Stimulated activated naive CD4-positive, alpha-beta T cell treated with Interleukin-2 at 50 U/mL for 16 hours (primary cell): ENCODE measurements at places on chromosomes 5 and 9.

DNA sequence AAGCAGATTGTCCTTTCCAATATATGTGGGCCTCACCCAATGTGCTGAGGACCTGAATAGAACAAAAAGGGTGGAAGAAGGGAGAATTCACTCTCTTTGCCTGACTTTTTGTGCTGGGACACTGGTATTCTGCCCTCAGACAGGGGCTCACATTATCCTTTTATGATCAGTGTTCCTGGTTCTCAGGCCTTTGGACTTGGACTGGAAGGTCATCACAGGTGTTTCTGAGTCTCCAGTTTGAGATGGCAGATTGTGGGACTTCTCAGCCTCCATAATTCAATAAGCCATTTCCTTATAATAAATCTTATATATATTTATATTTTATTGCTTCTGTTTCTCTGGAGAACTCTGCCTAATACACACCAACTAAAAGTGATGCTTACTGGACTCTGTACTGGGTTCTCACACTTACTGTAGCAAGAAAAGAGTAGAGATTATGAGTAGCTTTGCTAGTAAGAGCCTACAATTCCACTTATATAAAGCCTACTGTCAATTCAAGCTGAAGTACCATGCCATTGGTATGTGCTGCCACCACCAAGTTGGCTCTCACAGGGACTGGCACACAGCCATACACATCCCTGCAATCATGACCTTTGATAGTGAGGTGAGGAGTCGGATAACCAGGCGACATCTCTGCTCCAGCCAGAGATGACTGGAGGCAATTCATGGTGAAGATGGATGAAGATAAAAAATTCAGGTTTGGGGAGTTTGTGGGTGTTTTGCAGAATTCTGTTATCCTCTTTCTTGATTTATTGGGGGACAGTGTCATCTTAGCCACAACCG, 130.7 kb upstream of the NR3C1 start:
- DNase-seq = no peak

DNA sequence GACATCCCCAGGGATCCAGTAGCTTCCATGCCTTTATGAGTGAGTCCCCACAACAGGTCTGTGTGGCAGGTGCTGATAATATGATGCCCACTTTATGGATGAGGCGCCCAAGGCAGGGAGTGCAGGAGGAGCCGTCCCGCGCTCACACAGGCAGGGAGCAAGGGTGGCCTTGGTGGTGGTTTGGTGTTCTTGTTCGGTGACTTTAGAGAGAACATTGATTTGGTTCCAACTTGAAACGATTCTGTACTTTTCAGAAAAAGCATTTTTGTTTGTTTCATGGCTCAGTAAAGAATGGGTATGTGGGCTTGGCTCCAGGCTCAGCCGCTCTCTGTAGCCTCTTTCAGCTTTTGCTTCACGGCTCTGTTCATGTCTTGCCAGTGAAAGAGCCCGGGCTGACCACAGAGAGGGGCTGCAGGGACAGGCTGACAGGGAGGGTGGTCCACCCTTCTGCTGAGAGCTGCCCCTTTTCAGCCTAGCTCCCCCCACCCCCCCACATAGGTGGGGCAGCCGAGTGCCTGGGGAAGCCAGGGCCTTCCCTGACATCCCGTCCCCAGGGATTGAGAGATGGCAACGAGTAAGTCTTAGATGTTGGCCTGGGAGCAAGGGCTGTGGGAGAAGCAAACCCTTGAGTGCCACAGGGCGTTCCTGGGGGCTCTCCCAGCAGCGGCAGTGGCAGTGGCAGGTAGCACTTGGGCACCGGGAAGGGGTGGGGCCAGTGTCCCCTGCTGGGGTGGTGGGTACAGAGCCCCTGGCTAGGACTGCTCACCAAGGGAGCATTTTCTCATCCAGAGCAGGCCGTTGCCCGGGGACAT, 28.0 kb downstream of the NCS1 start:
- DNase-seq = no peak

- no peak for DNase-seq
Observed at GRCh38 chr5:53327811-53328334, 152.6 kb upstream of the FST start.

- DNase-seq = no peak
Observed at GRCh38 chr5:10400831-10401230, 40.8 kb upstream of the ROPN1L start.

- DNase-seq = no peak
Observed at GRCh38 chr9:133666387-133666786, 30.2 kb downstream of the DBH start.

DNA sequence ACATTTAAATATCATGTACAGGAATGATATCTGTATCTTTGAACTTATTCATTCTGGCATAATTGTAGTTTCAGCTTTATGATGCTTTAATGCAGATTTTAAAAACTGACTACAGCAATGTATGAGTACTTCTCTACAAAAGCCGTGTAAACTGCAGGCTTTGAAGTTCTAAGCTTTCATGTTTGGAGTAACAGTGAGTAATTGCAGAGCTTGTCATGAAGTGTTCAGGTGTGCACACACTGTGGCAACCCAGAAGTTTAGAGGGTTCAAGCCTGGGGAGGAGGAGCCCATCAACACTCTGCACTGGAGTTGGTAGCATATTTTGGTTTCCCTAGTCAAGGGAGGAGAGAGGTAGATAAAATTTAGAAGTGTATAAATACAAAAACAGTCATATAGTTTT, 130.9 kb downstream of the CD180 start:
- DNase-seq = no peak

- DNase-seq = no peak
Observed at GRCh38 chr5:107215611-107216010, 455.1 kb downstream of the EFNA5 start.

DNA sequence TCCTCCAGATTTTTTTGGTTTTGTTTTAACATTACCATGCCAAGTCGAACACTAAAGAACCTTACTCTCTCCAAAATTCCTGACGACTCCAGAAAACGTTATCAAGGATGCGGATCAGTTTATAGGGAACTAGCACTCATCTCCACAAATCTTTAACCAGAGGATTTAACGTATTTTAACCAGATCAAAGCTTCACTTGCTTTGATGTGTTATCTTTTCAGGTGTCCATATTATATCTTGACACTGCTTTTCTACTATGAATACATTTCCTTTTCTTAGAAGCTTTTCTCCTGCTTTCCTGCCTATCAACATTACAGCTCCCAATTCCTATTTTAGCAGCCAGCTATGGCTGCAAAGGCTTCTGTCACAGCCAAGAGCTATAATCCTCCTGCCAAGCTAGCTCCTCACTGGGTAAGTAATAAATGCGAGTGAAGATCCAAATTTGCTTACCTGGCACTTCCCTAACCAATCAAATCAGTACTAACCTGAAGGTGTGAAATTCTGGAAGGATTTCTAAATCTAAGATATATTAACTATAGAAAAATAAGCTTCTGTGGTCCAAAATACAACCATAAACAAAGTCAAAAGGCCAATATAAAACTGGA, 60.2 kb downstream of the CDC14B start:
- no peak for DNase-seq

DNA sequence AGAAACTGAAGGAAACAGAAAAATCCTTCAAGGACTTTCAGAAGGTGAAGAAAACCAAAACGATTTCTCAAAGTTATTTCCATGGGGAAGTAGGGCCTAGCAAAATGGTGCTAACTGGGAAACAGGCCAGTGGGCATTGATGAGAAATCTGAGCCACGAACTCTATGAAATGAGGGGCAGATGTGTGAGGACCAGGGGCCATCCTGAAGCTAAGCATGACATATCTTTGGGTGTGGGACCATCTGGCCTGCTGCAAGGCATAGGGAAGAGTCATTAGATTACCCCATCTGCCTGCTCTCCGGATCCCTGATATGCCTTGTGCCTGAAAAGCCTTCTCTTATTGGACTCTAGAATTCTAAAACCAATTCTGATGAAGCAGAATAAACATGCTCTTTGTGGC, 143.8 kb downstream of the PALM2AKAP2 start:
- no peak for DNase-seq

- no peak for DNase-seq
Observed at GRCh38 chr5:44646016-44646415, 162.7 kb upstream of the MRPS30 start.

GRCh38 chr9:125119643-125120286, 23.6 kb downstream of the SCAI start:
- DNase-seq = no peak

DNA sequence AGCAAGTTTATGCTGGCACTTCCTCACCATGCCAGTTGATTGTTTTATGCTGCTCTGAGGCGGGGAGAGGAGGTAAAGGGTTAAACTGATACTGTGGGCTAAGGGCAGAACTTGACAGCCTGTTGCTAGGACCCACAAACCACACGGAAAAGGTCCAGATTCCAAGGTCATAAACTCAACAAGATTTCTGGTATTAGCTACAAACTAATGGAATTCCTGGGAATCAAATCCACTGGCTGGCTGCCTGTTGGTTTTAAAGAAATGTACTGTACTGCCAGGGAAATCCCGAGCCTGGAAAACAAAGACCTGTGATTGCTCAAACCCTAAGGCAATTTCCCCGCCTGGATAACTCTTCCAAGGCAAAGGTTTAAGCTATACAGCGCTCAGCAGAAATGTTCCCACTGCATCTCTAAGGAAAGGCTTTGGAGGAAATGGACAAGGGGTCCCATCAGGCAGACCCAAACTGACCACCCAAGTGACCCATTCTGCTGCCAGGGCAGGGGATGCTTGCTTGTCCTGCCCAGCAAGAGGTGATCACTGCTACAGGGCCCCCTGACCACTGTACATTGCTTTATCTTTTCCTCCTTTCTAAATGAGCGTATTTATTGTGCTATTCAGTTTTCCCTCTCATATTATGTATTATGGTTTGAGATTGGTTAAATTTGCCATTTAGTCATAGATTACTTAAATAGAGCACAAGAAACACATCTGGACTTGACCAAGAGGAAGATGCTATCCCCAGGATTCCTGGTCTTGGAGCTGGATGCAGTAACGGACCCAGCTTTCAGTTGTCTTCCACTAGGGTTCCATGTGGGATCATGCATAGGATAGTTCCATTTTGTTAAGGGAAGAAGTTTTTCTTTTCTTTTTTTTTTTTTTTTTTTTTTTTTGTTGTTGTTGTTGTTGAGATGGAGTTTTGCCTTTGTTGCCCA, 124.3 kb downstream of the SUSD1 start:
- DNase-seq = no peak
